ENCODE measurements at places on chromosomes 1 and 21. TPM values are rescaled to one million over a fixed set of nuclear protein-coding genes. Genes with fewer than 3 reads are reported as not detected.

The RUNX1 gene
- 7.6 TPM for total RNA-seq

The PTPRC gene
- 5.5 TPM for total RNA-seq

The BCL2L15 gene
- not detected for total RNA-seq

The BSND gene
- not detected for total RNA-seq

The CSF3R gene
- total RNA-seq: 3.4 TPM

The RHD gene
- 0.59 TPM for total RNA-seq
